ENCODE measurements at places on chromosomes 12 and 14. TPM values are rescaled to one million over a fixed set of nuclear protein-coding genes. Genes with fewer than 3 reads are reported as not detected.
A peak's percentile ranks its signal among the peaks of the same experiment; 100 is the strongest.

- no peak for DNase-seq
Observed at GRCh38 chr12:3405821-3406220, 85.2 kb upstream of the PRMT8 start.

ACAD10 gene
- 23.3 TPM for total RNA-seq

ASPG gene
- 5.3 TPM for total RNA-seq

AKAP6 gene
- total RNA-seq, result 7.7 TPM

DNA sequence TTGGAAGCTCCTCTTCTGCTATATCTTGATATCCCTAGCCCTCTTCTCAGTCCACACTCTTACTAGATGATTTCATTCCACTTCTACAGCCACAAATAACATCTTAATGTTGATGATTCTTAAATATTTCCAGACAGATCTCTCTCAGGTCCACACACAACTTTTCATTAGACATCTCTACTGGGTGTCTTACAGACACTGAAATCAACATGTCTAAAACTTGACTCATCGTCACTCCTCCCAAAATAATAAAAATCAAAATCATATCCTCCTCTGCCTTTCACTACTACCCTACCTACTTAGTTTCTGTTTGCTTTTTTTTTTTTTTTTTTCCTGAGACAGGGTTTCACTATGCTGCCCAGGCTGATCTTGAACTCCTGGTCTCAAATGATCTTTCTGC lies 11.9 kb downstream of the PRDM4 start:
- no peak for DNase-seq

DNA sequence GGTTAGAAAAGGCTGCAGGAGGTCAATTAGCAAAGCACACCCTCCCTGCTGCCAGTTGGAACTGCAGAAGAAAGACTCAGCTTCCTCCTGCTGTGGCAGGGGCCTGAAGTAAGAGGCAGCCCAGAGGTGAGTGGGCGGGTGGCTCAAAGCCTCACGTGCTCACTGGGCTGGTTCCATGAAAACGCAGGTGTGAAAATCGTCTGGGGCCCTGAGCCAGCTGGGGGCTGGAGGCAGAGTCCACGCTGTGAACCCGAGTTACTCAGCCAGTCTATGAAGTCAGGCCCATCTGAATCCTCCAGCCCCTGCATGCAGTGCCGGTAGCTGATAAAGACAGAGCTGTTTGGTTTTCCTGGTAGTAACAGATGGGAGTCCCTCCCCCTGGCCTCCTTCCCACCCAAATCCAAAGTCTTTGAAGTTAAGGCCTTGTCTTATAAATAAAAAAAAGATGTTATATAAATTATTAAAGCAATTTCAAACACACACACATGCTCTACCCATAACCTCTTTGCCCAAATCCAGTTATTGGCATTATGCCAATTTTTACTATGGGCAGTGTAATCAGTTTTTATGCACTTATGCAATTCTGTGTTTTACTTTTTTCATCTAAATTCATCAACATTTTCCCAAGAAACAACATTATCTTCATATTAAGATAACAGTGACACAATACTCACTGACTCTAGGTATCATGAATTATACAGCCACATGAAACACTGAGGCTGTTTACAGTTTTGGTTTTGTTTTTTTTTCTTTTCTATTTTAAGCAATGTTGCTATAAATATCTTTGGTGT lies 57.9 kb upstream of the PNMA1 start:
- peak; percentile 86 for DNase-seq

GRCh38 chr12:14611640-14612203 lies 44.0 kb upstream of the PLBD1 start:
- no peak for DNase-seq

GRCh38 chr14:21096438-21096837 lies 2.0 kb downstream of the ZNF219 start:
- DNase-seq, result no peak

DNA sequence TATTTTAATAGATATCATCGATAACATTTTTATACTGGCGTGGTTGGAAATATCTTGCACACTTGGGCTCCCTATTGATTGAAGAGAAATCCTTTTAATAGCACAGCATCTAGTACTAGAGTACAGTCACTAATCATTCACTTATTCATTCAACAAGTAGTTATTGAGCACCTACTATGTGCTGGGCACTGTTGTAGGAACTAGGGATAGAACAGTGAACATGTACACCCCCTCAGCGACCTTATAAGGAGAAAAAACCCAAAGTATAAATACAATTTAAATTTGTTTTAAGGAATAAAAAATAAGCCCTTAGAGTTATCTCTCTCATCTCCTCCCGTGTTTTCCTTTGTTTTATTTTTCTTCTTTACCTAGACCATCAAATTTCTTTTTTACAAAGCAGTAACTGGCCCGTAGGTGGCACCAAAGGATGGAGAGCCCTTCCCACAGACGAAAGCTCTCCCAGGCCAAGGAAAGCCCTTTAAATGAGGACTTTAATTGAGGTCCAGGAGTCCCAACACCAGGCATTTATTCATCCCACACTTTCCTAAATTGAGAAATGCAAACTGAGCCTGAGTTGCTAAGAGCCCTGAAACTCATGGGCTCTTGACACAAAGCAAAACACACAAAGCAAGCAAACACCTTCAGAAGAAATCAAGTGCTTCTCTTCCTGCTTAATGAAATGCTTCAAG lies 29.0 kb downstream of the PEBP1 start:
- DNase-seq, result no peak

DNA sequence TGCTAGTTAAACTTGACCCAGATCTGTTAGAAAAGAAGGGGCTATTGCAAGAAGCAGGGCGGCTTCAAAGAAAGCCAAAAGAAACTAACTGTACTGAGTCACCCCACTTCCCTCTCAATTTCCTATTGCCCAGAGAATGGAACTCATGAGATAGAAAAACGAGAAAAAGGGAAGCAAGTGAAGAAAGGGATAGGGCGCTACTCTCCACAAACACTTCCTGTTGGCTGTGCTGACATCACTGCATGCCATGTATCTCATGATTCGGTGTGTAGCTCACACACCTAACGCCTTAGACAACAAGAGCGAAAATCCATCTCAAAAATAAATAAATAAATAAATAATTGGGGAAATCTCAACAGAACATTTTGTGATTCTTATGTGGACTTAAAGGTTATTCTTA lies 13.0 kb upstream of the P2RX4 start:
- DNase-seq, result no peak

GRCh38 chr14:88748288-88748687 lies 44.5 kb downstream of the EML5 start:
- no peak for DNase-seq

WDHD1 gene
- total RNA-seq, result 3.5 TPM

PMCH gene
- not detected for total RNA-seq

DNA sequence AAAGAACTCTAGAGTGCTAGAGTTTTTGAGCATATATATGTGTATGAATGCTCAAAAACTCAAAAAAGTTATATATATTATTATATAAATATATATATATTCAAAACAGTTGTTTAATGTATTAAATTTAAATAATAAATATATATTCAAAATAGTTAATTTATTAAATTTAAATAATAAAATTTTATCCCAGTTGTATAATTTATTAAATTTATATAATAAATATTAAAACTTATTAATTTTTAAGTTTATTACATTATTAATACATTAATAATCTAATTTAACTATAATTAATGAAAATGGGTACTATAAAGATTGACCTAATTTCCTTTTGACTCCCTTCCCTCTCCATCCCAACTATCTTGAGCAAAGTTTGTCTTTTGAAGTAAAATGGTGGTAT lies 97.8 kb downstream of the RERG start:
- no peak for DNase-seq

GRCh38 chr14:69331206-69331605 lies 66.9 kb downstream of the ERH start:
- DNase-seq, result no peak

GRCh38 chr12:48810903-48811431 lies 7.3 kb upstream of the CACNB3 start:
- no peak for DNase-seq

DNA sequence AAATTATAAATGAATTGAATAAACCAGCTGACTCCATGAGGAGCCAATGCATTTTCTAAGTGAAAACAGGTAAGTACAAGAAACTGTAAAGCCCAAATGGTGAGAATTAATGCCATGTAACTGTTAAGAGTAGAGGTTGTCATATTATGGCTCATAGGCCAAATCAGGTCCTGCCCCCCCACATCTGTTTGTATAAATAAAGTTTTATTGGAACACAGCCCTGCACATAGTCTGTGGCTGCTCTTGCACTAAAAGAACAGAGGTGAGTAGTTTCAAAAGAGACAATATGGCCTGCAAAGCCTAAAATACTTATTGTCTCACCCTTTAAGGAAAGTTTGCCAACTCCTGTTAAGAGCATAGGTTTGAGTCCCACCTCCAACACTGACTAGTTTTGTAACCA lies 140.5 kb upstream of the SRRM4 start:
- no peak for DNase-seq

RBMS2 gene
- total RNA-seq, result 142 TPM

DNA sequence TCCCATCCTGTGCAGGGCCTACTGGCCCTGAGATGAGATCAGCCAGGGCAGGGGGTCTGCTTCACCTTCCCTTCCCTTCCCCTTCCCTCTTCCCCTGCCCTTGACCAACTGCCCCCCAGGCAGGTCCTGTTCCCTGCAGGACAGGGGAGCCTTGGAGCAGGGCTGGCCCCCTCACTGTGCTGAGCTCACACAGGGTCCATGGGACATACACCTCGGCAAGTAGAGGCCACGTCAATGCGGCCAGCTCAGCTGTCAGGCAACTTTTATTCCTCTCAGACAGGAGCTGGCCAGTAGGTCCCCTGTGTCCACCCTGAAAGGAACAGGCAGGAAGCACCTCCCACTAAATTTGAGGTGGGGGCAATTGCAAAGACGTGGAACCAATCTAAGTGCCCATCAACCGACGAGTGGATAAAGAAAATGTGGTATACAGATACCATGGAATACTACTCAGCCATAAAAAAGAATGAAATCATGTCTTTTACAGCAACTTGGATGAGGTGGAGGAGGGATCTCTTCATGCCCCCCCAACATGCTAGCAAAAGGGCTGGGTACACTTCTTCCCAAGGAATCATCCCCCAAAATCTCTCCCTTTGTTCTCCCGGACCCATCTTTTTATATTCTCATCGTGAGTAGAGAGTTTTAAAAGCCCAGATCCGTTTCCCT lies 148.7 kb downstream of the BCL11B start:
- DNase-seq, result no peak

NRIP2 gene
- 0.61 TPM for total RNA-seq

DNA sequence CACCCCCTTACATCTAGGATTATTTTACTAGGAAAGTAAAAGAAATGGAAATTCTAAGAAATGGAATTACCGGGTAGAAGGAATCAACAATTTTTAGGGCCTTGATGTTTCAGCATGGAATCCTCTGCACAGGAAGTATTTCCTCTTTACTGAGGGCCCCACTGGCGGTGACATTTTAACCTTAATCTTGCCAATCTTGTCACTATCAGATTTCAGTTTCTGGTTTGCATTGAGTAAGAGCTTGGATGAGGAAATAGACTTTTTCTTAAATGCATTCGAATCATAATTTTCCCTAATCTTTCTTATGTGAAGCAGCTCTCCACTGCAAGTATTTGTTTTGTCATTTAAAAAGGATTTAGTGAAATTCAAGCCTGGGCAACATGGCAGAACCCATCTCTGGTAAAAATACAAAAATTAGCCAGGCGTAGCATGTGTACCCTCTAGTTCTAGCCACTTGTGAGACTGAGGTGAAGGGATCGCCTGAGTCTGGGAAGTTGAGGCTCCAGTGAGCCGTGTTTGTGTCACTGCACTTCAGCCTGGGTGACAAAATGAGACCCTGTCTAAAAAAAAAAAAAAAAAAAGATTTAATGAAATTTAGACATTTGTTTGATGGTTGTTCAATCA lies 40.7 kb downstream of the TPCN1 start:
- DNase-seq, result no peak

METTL25 gene
- 15.1 TPM for total RNA-seq

DNA sequence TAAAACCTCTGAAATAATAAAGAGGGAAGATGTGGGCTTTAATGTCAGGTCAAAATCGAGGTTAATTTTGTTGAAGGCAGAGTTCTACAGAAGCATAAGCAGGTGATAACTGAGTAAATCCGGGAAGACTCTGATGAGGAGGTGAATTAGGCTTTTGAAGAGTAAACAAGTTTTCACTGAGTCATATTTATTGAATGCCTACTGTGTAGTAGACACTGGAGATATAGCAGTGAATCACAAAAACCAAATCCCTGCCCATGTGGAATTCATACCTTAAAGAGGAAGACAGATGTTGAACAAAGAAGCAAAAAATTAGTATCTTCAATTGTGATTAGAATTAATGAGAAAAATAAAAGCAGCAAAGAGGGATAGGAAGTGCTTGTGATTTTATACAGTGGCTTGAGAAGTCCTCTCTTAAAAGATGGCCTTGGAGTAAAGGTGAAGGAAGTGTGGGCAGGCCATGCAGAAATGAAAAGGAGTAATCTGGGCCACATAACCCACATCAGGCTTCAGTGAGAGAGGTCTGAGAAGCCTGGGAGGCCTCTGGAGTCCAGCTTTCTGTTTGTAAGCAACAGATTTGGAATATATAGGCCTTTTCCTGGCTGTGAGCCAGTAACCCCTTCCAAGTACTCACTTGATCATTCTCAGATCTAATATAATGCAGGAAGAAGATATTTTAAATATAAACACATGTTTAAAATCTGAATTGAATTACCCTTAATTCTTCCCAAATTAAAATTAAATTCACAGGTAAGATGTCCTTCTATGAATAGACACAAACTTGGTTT lies 46.7 kb downstream of the BHLHE41 start:
- no peak for DNase-seq

OTUB2 gene
- 1.0 TPM for total RNA-seq

GRCh38 chr12:800401-800800 lies 48.0 kb downstream of the WNK1 start:
- no peak for DNase-seq

DNA sequence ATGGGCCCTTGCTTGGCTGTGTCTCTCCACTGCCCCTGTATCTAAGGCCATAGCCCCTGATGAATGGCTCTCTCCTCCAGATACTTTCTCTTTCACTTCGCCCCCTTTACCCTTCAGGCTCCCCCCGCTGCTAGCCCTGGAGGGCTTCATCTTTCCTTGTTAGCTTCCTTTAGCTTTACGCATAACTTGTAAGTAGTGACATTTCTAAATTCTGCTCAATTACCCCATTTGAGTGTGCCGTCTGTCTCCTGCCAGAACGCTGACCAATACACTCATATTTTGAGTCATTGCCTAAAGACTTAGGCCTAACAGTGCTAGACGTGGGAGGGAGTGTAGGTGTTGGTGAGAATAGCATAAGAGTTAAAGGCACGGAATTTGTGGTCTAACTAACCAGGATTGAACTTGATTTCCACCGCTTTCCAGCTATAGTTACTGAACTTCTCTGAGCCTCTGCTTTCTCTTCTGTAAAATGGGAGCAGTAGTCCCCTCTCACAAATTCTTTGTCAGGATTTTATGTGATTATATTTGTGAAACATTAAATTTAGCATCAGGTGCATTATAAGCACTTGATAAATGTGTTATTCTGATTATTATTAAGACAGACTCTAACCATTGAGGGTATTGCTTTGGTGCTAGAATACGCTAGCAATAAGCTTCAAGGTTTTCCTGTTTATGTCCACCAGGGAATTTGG lies 129.3 kb downstream of the ZFP36L1 start:
- no peak for DNase-seq

GRCh38 chr14:22333422-22334274 lies 255.4 kb downstream of the DAD1 start:
- no peak for DNase-seq

CISTR gene
- not detected for total RNA-seq

GRCh38 chr14:76502219-76502618 lies 126.3 kb downstream of the ESRRB start:
- DNase-seq, result no peak

STAC3 gene
- total RNA-seq, result 6.0 TPM

RNF212B gene
- total RNA-seq, result not detected

Measured in upper lobe of right lung (tissue), 1 donor.